ENCODE measurements at places on chromosomes 1 and 21.

GRCh38 chr1:113031171-113031933 lies 41.6 kb upstream of the LRIG2 start:
- DNase-seq = no peak

- DNase-seq = no peak
Measured at GRCh38 chr1:94821636-94822305, 1.6 kb downstream of the SLC44A3 start.

GRCh38 chr1:29746076-29746665 lies 509.8 kb downstream of the PTPRU start:
- no peak for DNase-seq

GRCh38 chr1:58266242-58266641 lies 280.3 kb downstream of the OMA1 start:
- no peak for DNase-seq

- no peak for DNase-seq
Measured at GRCh38 chr1:61076728-61077675, 5.4 kb upstream of the NFIA start.

- no peak for DNase-seq
Measured at GRCh38 chr1:47883963-47884362, 113.2 kb downstream of the TRABD2B start.

GRCh38 chr21:43687566-43688399 lies 28.4 kb downstream of the RRP1B start:
- DNase-seq = no peak

GRCh38 chr1:175750366-175751071 lies 7.1 kb upstream of the TNR start:
- no peak for DNase-seq

DNA sequence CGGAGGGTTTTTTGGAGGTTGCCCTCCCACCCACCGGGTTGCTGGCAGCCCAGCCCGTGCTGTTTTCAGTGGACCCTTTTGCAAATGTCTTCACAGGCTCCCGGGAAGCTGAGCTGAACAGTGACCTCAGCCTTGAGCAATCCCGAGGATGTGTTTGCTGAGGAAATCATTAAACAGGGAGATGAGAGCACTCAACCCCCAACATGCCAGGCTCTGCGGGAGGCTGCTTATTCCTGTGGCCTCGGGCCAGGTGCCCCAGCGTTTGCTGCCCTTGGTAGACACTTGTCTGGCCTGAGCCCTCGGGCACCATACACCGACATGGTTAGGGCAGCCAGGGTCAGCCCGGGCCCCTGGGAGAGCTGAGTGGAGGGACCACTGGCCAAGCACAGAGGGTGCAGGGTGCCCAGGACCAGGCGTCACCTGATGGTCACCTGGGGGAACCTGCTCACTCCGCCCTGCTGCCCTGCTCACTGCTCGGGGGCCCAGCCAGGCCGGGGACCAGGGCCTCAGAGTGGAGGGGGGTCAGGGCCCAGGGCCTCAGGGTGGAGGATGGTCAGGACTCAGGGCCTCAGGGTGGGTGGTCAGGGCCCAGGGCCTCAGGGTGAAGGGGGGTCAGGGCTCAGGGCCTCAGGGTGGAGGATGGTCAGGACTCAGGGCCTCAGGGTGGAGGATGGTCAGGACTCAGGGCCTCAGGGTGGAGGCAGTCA lies 42.5 kb upstream of the POFUT2 start:
- DNase-seq = no peak

DNA sequence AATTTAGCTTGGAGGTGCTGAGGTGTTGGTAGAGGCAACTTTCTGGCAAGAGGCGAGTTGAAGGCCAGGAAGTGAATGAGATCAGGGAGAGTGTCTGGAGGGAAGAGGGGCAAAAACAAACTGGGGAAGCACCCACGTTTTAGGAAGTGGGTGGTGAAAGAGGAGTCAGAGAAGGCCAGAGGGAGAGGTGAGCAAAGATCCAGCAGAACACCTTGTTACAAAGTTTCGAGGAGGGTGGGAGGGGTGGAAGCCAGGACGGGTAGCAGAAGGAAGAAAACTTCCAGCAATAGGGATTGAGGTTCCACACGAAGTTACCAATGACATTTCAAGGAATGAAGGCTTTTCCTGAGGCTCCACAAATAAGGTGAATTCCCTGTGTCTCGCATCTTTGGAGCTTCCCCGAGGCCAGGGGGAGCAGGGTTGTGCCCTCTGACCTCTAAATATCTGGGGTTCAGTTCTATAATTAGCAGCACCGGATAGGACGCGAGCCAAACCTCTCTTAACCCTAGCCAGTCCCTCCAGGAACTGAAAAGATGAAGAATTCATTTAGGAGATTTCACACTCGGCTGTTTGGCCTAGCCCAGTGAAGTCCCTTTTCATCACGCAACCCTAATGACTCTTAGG lies 578 bp upstream of the SESN2 start:
- DNase-seq = no peak

DNA sequence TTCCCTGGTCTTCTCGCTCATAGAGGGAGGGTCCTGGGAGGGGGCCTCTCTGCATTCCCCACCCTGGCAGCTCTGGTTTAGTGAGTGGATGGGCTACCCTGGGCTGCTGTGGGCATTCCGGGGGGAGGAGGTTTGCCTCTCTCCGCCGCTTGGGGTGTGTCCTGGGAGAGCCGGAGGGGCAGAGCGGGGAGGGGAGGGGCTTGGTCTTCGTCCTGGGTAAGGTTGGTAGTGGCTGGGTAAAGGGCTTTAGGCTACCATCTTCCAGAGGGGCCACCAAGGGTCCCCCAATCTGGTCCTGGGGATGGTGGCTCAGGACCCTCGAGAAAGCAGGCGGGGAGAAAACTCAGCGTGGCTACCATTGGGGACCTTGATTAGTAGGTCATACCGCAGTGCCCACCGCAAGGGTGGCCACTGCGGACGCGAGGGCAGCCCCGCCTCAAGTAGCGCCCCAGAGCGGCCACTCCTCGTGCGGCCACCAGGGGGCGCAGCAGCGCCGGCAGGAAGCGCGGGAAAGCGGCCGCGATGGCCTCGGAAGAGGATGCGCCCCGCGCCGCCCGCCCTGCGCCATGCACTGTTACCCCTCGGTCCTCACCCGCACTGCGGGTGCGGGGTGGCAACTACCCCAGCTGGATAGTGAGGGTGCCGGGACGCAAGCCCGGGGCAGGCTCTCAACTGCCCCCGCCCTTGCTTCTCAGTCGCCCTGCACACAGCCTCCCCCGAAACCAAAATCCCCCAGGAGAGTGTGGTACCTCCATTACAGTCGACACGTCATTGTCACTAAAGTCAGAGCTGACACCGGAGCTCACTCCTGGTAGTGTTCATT lies 44.1 kb upstream of the SLC25A33 start:
- DNase-seq = no peak

- no peak for DNase-seq
Measured at GRCh38 chr1:175845338-175845737, 101.9 kb upstream of the TNR start.

All from GF-D8 (cell line).